ENCODE measurements at places on chromosomes 7 and 10.
A peak's percentile ranks its signal among the peaks of the same experiment; 100 is the strongest.

DNA sequence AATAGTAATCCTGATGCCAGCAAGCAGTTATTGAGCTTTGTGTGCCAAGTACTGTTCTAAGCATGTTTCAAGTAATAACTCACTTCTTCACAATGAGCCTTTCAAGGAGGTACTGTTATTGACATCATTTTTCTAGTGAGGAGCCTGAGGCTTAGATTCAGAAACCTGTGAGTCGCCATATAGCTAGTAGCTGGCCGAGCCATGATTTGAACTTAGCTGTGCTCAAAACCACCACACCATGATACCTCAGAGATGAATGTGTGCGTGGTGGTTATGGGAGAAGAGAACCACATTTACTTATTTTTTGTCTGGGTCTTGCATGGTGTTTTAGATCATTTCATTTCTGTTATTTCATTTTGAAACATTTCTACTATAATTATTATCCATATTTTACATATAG lies 578.9 kb downstream of the AUTS2 start:
- DNase-seq = no peak

DNA sequence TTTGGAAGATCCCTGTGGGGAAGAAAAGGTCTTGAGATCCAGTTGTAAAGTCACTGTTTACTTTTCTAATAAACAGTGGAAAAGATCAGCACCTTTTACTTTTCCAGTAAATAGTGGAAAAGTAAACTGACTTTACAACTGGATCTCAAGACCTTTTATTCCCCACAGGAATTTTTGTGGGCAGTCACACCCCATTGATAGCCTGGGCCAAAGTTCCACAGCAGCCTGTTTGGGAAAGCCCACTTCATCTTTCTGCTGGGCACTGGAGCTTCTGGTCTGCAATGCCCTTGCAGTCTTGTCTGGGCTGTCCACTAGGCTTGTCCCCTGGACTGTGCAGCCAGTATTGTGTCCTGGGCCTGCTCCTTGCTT lies 50.2 kb downstream of the ADCY1 start:
- no peak for DNase-seq

DNA sequence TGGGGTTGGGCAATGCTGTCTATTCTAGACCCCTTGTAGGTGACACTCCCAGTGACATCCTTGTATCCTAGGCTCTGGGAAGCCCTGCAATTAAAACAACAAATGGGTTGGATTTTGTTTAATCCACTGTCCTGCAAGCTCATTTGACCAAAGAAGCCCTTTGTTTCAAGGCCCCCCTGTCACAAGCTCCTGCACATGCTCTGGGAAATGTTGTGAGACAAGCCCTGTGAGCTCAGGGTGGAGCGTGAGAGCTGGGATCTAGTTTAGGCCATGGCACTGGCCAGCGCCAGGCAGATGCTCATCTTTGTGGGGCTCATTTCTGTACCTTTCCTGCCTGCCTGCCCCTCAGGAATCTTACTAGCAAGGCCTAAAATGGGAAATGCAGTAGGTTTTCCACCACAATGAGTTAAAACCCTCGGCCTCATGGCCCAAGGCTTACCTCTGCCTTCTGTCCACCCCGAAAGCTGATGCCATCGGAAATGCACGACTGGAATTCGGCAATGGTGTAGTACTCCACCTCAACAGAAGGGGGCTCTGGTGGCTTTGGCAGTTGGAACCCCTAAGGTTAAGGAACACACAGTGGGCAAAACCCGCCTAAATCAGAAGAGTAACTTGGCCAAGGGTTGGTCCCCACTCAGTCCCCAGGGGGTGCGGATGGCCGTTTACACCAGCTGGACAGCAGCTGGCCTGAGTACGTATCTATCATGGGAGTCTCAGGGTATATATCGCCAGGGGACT lies 112.0 kb downstream of the NEURL1 start:
- no peak for DNase-seq

- peak; percentile 79 for DNase-seq
These were observed 2.3 kb downstream of the HOXA10 start for GRCh38 chr7:27171637-27172314.

DNA sequence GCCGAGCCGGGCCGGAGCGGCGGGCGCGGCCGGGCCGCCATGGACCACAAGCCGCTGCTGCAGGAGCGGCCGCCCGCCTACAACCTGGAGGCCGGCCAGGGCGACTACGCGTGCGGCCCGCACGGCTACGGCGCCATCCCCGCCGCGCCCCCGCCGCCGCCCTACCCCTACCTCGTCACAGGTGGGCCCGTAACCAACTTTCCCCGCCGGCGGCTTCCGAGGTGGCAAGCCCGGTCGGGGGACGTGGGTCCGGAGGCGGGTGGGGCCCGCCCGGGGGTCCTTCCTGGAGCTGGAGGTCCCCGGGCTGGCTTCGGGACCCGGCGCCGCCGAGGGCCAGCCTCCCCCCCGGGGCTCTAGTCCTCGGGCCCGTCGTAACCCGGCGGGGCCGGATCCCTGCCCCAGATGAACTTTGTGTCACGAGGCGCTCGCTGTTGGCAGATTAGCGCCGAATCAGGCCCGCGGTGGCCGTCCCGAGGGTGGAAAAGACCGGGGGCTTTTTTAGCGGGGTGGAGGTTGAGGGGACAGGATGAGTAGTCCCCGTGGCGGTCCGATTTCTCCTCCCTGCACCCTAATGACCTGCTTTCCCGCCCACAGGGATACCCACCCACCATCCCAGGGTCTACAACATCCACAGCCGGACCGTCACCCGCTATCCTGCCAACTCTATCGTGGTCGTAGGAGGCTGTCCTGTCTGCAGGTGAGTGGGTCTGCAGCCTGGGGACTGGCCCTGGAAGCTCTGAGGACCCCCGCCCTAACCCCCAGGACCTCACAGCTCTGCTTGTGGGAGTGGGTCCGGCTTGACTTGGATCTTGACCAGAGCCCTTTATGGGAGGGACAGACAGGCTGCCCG lies 496 bp downstream of the BRI3 start:
- DNase-seq = peak; percentile 66

DNA sequence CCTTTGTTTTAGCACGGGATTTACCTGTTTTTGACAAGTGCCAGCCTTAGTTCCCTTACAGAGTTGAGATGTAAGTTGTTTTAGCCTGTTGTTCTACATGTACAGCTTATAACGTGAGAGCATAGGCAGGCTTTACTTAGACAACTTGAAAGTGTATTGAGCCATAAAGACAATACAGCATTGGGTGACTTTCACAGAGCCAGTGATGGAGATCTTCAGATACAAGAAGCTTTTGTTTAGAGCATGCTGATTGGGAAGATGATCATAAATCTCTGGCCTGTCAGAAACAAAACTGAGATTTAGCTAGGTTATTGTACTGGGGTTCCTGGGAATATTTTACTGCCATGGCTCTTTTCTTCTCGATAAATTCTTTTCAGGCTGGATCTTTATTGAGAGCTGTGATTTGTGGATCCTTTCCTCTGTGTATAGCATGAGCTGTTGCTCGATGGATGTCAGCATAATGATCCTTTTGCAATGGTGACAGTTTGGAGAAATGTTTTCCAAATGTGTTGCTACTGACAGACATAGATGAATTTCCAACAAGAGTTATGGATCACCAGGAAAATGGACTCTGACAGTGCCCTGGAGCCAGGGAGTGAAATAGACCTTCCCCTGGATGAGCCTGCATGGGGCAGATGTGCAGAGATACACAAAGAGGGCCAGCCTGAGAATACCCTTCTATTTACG lies 30.2 kb downstream of the LHFPL3 start:
- no peak for DNase-seq

GRCh38 chr7:90582164-90582563 lies 14.0 kb upstream of the CDK14 start:
- no peak for DNase-seq

DNA sequence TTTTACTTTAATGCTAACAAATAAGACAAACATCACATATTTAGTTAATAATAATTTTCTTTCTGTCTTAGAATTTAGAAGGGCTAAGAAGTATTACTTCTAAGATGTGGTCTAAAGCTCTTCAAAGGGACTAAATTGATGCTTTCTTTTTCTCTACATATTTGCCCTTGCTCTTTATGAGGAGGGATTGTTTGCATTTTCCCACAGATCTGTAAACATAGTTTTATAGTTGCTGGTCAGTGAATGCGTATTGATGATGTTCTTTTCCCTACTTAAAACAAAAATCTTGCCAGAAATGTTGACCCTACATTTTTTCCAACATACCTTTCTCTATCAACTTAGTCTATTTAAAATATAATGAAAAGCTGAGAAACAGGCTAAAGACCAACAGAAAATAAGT lies 372.4 kb upstream of the LRGUK start:
- DNase-seq = no peak

- no peak for DNase-seq
These were observed 144.9 kb upstream of the FOXP2 start for GRCh38 chr7:114269714-114270113.

DNA sequence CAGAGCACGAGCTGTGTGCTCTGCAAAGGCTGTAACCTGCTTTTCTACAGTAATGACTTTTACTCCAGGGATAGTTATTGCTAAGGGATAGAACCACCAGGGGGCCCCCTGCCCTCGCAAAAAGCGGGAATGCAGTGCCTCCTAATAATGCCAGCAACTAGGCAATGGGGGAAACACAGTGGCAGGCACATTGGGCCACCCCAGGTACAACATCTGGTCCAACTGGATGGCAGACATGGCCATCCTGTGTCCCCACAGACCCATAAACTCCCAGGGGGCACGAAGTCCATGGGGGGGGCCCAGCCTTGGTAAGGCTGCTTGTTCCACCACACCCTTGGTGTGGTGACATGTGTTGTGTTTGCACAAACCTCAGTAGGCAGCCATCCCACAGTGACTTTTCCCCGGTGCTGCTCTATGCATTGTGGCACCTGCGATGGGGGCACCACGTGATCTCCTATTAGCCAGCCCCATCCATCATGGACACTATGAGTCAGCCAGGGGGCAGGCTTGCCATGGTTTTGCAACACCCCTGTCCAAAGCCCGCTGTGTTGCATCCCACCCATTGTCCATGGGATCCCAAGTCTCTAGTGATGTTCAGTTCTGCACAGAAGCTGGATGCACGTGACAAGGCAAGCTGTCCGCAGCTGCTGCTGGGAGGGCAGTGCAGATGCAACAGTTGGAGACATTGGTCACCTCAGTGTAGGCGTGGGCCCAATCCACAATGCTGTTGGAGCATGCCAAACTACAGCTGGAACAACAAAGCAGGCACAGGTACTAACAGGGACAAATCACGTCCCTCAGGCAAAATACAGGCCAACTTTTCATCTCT lies 84.0 kb downstream of the ANLN start:
- DNase-seq = no peak

DNA sequence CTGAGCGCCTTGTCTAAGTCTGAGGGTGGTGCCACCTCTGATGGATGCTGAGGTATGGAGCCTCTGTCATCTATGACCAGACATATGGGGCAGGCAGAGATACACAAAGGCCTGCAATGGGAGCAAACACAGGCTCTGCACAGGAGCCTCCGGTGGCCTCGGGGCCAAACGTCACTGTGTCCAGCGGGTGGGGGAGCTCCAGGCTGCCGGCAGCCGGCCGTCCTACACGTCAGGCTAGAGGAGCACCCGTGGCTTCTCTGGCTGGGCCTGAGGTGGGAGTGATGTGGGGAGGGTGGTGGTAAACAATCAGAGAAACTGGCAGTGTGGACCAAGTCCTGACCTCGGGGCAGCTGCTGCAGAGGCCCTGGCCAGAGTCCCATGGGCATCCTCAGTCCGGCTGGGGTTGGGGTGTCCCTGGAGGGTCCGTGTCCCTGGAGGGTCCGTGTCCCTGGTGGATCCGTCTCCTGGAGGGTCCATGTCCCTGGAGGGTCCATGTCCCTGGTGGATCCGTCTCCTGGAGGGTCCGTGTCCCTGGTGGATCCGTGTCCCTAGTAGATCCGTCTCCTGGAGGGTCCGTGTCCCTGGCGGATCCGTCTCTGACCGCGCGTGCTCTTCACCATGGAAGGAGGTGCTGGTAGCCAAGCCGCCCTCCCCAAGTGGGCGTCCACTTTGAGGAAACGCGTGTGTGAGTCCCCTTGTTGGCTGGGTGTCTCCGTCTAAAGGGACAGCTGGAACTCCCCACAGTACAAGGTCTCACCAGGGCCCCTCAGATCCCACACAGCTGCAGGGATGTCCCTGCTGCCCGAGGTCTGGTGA lies 24.2 kb upstream of the FAM20C start:
- DNase-seq = no peak

GRCh38 chr7:41652267-41652666 lies 50.6 kb downstream of the INHBA start:
- peak; percentile 60 for DNase-seq

- DNase-seq = no peak
These were observed 985.8 kb downstream of the REEP3 start for GRCh38 chr10:64506963-64507362.

- DNase-seq = no peak
These were observed 95.6 kb downstream of the SNX13 start for GRCh38 chr7:17844514-17845196.

DNA sequence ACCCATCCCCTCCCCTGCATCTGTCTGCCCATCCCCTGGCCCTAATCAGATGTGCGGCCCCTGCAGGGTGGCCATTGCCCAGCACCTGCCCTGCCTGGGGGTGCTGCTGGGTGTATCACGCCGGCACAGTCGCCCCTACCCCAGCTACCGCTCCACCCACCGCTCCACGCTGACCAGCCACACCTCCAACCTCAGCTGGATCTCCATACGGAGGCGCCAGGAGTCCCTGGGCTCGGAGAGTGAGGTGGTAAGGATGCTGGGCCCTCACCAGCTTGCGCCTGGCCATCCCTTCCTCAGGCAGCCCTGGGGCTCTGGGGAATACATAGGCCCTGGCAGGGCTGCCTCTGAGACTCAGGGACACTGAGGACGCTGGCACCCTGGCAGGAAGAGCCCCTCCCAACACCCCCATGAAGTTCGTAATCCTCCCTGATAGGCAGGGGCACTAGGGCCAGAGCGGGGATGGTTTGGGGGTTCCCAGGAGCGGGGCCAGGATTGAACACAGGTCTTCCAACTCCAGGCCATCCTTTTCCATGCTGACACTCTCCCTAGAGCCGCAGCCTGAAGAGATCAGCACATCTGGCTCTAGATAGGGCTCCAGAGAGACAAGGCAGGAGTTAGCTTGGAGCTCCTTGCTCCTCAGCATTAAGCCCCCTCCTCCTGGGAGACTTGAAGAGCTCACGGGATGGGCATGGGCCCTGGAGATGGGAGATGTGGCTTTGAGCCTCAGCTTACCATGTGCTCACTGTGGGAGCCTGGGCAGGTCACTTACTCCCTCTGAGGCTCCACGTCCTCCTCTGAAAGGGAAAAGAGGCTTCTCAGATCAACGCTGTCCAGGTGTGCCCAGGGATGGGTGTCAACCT lies 5.9 kb upstream of the LDB3 start:
- DNase-seq = no peak

DNA sequence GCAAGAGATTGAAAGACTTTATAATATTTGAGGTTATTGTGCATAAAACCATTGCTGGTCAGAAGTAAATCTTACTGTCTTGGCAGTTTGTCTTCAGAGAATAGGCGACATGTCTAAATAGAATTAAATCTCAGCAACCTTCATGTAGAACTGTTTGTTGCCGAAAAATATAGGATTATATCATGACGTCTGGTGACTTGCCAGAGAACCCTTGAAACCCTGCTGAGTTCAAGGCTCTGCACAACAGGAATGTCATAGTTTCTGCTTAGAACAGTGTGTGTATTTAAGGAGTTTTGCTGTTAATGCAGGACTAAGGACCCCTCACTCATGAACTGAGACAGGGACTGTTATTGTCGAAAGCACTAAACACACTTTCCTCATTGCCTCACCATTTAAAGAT lies 206.4 kb upstream of the ETV1 start:
- no peak for DNase-seq

Data from right forelimb (tissue), 1 donor.